Right ventricle myocardium inferior (tissue), 1 donor: ENCODE measurements at places on chromosomes 2 and 18.

- no peak for DNase-seq
Observed at GRCh38 chr18:53603276-53603675, 621.2 kb downstream of the MBD2 start.

GRCh38 chr2:222776792-222777191, 84.0 kb upstream of the ACSL3 start:
- DNase-seq = no peak

DNA sequence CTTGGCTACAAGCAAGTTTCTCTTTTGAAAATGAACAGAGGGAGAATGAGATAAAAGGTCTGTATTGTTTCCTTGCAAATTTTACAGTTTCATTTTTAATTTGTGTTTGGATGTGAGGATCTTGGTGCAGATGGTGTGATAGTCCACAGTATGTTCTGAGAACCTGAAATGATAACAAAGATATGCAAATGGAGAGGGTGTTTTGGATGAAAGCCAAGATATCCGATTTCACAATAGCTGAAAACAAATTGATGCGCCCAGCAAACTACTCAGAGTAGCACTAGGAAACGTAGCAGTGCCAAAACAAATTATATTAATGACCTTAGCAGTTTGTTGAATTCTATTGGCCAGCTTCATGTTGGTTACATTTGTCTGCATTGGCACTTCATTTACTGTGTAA, 683.5 kb downstream of the TMEM182 start:
- no peak for DNase-seq

GRCh38 chr2:222731201-222731621, 59.8 kb downstream of the MOGAT1 start:
- no peak for DNase-seq

DNA sequence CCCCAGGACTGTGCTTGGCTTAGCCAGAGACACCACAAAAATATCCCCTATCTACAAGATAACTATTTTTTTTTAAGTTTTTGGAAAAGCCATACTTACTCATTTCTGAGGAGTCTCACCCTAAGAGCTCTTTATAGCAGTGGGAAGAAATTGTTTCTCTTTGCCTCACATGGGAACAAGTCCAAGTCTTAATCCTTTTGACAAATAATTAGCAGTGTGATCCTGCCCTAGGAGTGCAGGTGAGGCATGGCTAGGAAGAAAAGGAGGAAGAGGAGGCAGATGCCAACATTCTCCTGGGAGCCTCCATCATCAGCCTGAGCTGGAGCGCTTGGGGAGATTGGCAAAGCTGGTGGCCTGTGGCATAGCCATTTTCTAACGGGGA, 115.6 kb downstream of the STPG4 start:
- DNase-seq = no peak

DNA sequence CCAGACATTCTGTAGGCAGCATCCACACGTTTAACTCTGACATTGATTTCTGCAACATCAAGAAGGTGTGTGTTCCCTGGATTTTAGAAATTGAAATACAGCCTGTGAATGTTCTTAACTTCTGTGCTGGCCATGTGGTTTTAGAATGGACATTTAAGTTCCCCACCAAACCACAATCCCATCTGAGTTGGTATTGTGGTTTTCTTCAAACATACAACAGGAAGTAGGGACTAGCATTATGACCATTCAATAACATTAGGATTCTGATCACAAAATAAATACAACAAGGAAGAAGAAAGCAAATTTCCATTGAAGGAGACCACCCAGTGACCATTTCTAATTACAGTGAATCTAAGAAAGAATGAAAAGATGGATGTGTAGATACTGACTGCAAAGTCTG, 51.2 kb downstream of the MAP3K20 start:
- DNase-seq = no peak

- no peak for DNase-seq
Observed at GRCh38 chr2:171966235-171966634, 33.5 kb upstream of the METAP1D start.

GRCh38 chr18:62715436-62715758, at the start of gene PHLPP1:
Gene PHLPP1 (plus strand): TSS chr18:62715541. CDS start chr18:62715684, 143 bp downstream.
- no peak for DNase-seq

DNA sequence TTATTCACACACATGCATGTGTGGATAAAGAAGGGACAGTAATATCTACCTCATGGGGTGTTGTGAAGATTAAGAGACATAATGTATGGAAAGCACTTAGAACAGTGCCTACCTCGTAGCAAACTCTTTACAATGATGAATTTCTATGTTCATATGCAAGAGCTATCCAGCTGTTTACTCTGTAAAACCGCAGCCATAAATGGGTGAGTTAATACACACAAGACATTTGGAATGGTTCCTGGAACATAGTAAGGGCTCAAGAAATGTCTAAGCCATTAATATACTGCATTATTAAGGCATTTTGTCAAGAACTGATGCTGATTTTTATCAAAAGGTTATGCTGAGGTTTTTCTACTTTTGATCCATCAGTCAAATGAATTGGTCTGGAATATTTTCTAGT, 1076.2 kb downstream of the TSN start:
- DNase-seq = no peak

DNA sequence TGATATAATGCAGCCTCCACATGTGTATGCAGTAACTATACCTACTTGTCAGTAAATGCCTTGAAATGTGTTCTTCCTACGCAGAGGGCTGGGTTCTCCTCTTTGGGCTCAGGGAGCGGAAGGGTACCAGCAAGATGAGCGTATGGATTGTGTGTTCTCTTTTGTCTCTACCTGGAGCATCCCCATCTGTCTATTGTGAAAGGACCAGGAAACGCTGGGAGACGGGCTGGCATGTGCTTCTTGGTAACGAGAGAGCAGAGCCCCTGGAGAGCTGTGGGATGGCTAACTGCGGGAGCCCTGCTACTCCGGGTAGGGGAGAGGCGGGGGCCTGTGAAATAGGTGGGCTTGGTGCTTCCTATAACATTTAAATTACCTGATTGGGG, 80.9 kb downstream of the BCL2 start:
- no peak for DNase-seq

DNA sequence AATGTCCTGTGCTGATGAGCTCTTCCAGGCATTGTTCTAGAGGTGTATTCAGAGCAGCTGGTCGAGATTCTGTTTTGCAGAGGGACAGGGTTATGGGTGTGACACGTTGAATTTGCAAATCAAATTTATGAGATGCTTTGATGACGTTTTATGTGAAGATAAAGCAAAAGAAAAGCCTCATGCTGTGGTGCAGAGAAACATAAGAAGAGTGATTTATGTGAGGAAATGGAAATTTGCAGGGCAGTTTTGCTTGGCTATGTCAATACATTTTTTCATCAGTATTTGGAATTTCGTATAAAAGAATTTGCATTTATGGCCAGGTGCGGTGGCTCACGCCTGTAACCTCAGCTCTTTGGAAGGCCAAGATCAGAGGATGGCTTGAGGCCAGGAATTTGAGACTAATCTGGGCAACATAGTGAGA, 36.4 kb downstream of the TSN start:
- no peak for DNase-seq

- no peak for DNase-seq
Observed at GRCh38 chr2:15886231-15886630, 54.1 kb upstream of the MYCN start.

DNA sequence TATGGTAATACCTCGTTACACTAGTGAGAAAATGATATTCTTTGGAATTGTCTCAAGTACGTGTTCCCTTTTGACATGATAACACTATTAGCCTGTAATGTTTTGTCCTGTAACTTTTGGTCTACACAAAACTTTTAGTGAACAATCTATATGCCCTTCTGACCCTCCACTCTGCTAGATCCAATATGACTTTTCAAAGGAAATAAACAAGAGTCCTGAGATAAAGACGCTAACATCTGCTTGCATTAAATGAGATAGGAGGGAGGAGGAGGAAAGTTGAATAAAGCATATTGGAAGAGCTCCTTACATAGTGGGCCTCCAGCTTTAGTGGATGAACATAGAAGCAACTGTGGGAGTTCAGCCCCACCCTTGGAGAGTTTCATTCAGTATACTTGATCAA, 83.3 kb upstream of the CAVIN2 start:
- DNase-seq = no peak

DNA sequence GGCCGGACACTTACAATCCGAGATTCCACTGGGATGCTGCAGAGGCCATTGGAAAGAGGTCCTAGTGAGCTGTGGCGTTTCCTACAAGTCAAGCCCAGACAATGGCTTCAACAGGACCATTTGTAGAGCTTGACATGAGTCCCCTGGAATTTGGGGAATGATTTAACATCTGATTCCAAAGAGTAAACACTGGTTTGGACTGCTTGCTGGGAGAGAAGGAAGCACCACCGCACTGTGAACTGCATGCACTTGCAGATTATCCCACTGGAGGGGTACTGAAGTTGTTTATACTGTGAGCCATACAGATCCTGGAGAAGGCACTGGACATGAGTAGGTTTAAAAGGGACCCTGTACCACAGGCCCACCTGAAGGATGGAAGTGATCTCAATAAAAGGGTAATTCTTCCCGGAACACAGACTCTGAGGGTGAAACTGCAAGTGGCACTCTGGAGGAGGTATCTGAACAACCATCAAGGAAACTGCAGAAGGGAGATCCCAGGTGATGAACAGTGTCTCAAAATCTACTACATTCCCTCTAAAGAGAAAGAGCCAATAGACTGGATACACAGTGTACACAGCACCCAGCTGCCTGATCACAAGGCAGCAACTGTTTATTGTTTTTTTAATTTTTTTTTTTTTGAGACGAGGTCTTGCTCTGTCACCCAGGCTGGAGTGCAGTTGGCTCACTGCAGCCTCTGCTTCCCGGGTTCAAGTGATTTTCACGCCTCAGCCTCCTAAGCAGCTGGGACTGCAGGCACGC, 4.3 kb upstream of the RAB6C start:
- DNase-seq = no peak

DNA sequence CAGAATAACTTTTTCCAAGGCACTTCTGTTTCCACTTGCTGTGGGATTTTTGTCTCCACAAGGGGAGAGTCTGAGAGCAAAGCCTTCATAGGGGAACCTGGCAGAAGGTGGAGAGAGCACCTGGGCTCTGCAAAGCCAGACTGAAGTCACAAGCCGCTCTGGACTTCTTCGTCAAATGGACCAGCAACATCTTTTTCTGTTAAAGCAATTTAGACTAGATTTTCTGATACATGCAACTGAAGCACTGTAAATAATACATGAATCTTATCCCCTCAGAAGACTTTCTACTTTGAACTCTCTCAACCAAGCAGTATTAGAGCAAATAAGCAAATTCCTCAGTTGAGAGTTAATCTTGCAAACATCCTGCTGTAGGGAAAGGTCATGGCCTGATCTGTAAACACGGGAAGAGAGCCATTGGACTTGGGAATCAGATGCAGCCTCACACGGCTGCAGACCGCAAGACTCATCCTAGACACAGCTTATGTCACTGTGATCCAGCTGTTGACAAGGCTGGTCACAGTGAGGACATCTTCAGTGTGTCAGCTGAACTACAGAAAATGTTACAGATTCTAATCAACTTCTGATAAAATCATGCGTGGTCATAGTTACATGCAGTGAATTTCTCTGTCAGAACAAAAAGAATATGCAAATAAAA, 3.2 kb downstream of the SH3YL1 start:
- no peak for DNase-seq

DNA sequence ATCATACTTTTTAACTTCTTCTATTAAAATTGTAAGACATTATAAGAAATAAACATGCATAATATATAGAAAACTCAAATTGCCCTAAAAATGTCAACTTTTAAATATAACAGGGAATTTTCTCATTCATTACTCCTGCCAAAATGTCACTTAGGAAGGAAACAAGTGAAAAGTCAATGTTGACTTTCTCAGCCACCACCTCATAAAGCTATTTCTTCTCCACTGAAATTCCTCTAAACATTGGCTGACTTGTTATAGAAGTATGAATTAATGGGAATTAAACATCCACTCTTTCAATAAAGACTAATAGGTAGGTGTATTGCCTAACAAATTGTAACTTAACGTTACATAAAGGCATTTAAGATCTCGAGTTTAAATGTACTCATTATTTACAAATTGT, 499.7 kb upstream of the SYT4 start:
- no peak for DNase-seq

DNA sequence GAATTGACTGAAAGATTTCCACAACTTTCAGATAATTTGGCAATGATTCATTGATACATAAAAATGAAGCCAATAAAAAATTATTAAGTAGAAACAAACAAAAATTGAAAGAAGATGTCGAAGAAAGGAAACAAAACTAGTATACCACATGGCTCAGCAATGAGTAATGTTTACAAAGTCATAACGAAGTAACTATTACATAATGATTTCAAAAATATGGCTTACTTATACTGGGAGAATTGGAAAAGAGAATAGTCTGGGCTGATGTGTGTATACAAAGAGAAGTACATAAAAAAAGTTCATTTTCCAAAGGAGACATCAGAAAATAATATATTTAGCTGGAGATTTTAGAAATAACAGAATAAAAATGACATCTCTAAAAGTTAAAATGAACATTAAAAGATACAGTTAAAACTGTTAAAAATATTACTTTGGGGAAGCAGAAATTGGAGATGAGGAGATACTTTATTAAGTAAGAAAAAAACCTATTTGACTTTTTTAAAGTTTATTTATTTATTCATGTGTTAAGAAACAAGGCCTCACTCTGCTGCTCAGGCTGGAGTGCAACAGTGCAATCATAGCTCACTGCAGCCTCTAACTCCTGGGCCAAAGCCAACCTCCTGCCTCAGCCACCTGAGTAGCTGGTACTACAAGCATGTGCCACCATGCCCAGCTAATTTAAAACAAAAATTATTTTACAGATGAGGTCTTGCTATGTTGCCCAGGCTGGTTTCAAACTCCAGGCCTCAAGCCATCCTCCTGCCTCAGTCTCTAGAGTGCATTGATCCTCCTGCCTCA, 409.7 kb upstream of the PIK3C3 start:
- DNase-seq = no peak

- DNase-seq = no peak
Observed at GRCh38 chr2:24914713-24915112, 5.3 kb downstream of the ADCY3 start.

DNA sequence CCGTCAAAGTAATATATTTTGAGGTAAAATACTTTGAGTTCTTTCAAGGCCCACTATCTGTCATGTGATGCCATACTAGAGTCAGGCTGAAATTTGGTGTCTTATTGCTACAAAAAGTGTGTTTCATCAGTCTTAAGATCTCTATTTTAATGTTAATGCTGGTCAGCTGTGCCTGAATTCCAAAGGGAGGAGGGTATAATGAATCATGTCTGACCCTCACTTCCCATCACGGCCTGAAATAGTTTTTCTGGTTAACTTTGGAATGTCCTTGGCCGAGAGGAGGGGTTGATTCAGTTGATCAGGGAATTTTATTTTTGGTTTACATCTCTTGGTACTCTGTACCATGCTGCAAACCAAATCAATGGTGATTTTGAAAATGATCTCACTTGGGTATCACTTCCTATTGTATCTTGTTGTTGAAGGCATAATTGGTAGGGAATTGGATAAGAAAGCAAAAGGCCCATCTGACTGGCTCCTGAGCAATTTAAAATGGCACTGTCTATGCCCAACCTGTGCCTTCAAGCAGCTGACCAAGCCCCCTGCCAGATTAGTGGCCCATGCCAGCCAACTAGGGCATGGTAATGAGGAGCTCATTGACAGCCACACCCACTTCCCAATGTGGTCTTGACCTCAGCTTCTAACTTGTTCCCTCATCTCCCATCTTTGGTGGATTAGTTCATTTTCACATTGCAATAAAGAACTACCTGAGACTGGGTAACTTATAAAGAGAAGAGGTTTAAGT, 6.1 kb upstream of the SLC35F5 start:
- no peak for DNase-seq

- DNase-seq = no peak
Observed at GRCh38 chr2:100615886-100616285, 53.1 kb downstream of the PDCL3 start.

- DNase-seq = no peak
Observed at GRCh38 chr18:13258921-13259320, 40.4 kb downstream of the LDLRAD4 start.
